ENCODE measurements at places on chromosomes 2 and 18.

- peak; percentile 22 for DNase-seq
These were observed 306.2 kb upstream of the CXCR4 start for GRCh38 chr2:136424112-136424511.

GRCh38 chr2:85851253-85852151 lies 37.3 kb downstream of the ST3GAL5 start:
- DNase-seq: peak; percentile 40

- DNase-seq: no peak
These were observed 20.1 kb upstream of the NFATC1 start for GRCh38 chr18:79375441-79376154.

- no peak for DNase-seq
These were observed 243.6 kb downstream of the AGAP1 start for GRCh38 chr2:235737396-235737795.
